ENCODE measurements at places on chromosomes 6 and 20.

GRCh38 chr6:100134297-100134696, 140.3 kb upstream of the MCHR2 start:
- DNase-seq = no peak

DNA sequence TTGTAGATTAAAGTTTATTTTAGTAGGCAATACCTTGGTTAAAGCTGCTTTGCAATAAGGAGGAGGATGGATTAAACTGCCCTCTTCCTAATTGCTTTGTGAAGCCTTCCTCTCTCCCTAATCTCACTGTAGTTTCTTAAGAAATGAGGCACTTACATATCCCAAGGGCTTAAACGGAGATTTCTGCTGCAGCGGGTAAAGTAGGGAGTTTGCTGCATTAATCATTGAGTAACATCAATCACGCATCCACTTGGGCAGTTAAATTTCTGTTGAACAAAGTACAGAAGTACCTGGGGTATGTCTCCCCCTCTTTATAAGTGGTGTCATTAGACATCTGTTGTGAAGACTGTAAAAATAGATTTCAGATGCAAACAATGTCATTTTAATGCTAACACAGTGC, 29.5 kb upstream of the ARID1B start:
- DNase-seq = no peak

- DNase-seq = no peak
Measured at GRCh38 chr20:46014517-46015396, 6.0 kb downstream of the MMP9 start.

- DNase-seq = peak; percentile 2
Measured at GRCh38 chr6:156687789-156688619, 89.2 kb upstream of the ARID1B start.

- DNase-seq = no peak
Measured at GRCh38 chr20:10172998-10173655, 45.5 kb upstream of the SNAP25 start.

DNA sequence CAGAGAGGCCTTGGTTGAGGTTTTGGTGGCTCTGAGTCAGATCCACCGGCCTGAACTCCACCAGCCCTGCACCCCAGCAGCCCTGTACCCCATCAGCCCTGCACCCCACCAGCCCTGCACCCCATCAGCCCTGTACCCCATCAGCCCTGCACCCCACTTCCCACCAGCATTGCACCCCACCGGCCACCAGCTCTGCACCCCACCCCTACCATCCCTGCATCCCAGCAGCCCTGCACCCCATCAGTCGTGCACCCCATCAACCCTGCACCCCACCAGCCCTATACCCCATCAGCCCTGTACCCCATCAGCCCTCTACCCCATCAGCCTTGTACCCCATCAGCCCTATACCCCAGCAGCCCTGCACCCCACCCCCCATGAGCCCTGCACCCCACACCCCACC, 14.3 kb upstream of the CHRNA4 start:
- DNase-seq = no peak

DNA sequence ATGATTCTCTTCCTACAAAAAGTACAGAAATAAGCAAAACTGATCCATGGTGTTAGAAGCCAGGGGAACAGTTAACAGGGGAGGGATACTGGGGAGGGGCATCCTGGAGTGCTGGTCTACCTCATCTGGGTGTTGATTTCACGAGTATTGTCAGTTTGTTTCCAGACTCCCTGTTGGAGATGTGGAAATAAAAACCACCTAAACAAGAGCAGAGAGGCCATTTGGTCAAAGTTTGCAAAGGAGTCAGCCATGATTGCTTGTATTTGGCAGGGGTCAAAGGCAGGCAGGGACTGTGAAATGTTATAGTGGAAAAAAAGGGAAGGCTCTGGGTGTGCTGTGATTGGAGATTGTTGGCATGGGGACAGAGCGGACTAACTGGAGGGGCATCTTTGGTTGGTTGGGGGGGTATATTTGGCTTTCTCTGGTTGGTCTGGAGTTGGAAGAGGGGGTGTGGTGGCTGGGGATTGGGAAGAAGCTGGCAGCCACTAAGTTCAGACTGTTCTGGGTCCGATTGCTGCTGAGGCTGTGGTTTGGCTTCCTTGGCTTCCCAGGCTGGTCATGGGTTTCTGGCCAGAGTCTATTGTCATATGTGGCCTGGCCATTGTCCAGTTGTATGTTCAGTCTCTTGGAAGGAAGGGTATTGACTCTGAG, 14.9 kb upstream of the PANK2 start:
- no peak for DNase-seq

- no peak for DNase-seq
Measured at GRCh38 chr20:46999801-47000465, 105.3 kb downstream of the EYA2 start.

- DNase-seq = no peak
Measured at GRCh38 chr6:3471711-3472110, 14.9 kb upstream of the SLC22A23 start.

DNA sequence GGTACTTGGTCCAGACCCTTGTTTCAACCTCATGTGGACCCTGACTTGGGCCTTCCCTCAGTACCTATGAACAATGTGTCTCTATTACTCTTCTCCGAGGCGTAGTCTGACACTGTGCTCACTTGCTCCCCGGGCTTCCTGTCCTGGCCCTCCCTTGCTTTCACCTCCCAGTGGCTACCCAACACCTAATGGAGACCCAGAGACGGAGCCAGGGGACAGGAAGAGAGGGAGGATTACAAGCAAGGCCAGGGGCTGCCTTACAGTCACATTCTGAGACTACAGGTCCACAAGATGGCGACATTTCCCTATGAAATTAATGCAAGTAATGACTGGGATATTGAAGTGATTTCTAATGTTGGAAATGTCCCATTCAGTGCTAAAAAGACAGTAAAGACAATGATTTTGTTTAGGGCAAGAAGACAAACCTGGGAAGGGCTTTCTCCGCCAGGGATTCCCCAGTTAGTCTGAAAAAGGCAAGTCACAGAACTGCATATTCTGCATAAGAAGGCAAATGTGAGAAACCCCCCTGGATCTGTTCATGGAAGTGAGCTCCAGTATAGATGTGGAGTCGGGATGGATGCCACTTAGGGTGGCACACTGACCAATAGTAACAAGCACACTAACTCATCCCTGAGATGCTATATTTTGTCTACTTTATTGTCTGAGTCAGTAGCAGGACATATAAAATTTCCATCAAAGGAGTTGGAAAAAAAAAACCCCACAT, 44.0 kb upstream of the ZBTB24 start:
- peak; percentile 73 for DNase-seq

DNA sequence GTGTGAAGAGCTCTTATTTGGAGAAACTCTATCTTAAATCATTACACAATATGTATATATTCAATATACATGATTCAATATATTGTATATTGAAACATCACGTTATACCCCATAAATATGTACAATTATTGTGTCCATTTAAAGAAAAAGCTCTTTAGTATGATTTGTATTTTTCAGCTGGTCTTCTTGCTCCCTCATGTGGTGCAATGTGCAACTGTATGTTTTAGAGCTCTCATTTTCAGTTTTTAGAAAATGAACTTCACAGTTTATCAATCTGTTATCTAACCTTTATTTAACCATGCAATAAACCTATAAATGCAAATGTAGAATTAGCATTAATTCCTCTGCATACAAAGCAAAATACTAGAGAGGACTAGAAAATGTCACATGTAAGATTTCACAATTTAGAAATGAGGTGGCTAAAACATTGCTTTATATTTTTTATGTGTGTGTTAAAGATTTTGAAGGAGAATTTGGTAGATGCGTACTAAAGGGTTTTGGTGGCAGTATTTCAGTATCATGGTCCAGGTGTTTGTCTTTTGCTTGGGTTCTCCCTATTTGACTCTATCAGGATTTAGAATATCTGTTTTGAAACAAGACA, 167.1 kb downstream of the PHF3 start:
- DNase-seq = no peak

DNA sequence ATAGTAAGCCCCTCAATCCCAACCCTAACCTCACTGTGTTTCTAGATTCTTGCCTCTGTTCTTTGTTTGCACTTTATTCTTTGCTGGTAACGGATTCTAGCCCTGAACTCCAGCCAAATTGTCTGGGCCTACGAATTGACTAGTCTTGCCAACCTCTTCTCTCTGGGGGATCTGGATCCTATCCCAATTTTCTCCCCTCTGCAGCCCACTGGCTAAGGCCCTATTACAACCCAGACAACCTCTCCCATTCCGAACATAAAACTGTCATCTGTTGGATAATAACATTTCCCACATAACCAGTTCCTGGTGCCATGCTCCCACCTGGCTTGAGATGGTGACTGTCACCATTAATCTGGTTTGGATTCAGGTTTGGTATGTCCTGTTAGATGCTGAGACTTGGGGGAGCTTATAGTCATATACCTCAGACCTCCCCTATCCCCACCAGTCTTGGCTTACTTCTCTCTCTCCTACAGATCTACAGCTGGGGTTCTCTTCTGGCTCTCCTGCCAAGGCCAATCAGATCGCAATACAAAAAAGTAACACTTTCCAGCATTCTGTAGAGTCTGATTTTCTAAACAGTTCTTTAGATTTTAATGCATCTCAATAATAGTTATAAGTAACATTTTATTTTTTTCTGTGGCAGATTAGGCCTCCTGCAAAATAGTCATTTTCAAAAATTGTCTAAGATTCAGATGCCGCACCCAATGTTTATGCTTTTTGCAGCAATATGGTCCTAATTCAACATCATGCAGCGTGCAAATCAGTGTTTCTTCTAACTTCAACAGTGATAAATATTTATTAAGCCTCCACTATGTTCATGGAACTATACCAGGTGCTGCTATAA, 29.8 kb upstream of the AHI1 start:
- no peak for DNase-seq

DNA sequence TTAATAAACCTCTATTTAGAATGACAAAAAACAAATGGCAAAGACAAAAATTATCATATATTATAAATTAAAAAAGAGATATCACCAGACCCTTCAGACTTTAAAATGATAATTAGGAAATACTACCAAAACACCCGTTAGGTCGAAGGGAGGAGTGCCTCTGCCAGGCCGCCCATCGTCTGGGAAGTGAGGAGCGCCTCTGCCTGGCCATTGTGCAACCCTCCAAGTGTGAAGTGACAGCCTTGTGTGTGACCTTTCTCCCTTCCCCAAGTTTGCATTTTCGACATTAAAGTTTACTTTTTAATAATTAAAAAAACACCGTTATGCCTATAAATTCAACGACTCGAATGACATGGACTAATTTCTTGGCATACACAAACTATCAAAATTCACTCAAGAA, 64.5 kb upstream of the TASP1 start:
- no peak for DNase-seq

GRCh38 chr6:112947507-112947906, 600.4 kb downstream of the RFPL4B start:
- DNase-seq = no peak

GRCh38 chr6:55902796-55903195, 27.4 kb upstream of the BMP5 start:
- DNase-seq = no peak

DNA sequence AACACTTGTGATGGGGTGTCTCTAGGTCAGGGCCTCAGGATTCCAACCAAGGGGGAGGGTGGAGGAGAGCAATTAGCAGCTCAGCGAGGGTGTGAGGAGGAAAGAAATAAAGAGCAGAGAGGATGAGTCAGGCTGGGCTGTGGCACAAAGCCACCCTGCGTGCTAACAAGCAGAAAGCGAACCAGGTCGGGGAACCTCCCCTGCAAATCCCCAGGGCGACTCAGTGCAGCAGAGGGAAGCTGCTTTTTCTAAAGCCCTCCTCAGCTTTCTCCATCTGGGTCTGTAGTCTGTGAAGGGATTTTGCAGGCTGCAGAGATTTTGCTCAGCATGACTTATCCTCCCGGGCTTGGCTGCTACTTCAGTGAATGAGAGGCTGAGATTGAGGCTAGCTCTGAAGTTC, 6.6 kb upstream of the SPO11 start:
- no peak for DNase-seq

GRCh38 chr20:38804682-38805501, 605 bp upstream of the PPP1R16B start:
- peak; percentile 92 for DNase-seq

All from CD4-positive, alpha-beta T cell treated with Interleukin-17A for 1 hour (primary cell).